Stimulated activated CD4-positive, alpha-beta T cell treated with anti-CD3 and anti-CD28 coated beads, Interleukin-2, amount 100 ng/mL, for 24 hours (primary cell): ENCODE measurements at places on chromosomes 12 and 14.

DNA sequence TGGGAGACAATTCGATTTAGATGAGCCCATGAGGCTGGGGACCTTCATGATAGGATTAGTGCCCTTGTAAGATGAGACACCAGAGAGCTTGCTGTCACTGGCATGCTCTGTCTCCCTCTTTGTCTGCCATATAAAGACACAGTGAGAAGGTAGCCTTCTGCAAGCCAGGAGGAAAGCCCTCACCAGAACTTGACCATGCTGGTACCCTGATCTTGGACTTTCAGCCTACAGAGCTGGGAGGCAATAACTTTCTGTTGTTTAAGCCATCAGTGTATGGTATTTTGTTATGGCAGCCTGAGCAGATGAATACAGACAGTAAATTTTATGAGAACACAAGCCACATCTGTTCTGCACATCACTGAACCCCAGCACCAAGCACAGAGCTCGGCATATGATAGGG is 38.1 kb upstream of the RASSF3 start:
- no peak for DNase-seq

GRCh38 chr12:18479256-18479655 is 217.9 kb downstream of the PIK3C2G start:
- DNase-seq: no peak

GRCh38 chr12:98737322-98737712 is 92.2 kb downstream of the APAF1 start:
- DNase-seq: no peak

DNA sequence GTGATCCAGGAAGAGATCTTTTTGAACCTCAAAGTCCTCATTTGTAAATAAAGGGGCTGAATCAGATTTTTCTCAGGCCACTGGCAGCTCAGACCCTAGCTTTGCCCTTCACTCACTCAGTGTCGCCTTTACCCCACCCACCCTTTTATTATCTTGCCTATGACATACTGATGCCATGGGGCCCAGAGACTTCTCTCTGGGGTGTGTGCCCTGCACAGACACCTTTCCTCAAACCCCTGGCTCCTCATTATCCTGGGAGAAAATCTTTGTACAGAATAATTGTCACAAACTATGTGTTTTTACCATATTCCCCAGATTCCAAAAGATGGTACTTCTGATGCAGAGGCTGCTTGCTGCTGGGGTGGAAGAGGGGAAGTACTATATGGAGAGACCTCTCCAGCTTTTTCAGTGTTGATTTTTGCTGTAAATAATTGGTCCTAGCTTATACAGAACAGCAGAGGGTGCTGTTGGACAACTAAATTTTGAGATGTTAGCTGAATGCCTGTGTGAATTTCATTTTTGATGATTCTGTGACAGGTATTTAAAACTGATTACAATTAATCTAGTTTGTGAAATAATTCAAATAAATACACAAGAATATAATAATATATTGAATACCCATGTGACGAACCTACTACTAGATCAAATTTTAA is 53.9 kb upstream of the DCD start:
- DNase-seq: no peak

DNA sequence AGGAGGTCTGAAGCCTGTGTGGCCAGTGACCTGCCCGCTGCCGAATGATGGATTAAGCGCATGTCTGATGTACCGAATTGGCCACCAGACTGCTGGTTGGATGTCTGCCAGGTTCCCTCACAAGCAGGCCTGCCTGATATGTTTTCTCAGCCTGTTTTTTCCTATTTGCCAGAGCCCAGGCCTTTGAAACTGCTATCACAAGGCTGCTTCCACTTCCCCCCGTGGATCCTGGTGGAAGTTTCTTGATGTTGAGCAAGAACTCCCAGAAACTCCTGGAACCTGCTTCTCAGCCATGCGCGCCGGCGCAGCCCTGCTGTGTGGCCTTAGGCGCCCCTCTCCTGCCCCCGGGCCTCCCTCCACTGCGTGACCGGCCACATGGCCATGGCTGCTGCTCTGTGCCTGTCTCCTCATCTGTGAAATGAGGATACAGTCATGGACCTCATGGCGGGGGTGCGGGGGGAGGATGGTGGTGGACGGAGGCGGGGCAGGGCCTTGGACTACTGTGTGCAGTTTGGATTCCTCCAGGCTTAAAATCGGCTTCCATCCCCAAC is 56.6 kb downstream of the CALM1 start:
- DNase-seq: no peak

DNA sequence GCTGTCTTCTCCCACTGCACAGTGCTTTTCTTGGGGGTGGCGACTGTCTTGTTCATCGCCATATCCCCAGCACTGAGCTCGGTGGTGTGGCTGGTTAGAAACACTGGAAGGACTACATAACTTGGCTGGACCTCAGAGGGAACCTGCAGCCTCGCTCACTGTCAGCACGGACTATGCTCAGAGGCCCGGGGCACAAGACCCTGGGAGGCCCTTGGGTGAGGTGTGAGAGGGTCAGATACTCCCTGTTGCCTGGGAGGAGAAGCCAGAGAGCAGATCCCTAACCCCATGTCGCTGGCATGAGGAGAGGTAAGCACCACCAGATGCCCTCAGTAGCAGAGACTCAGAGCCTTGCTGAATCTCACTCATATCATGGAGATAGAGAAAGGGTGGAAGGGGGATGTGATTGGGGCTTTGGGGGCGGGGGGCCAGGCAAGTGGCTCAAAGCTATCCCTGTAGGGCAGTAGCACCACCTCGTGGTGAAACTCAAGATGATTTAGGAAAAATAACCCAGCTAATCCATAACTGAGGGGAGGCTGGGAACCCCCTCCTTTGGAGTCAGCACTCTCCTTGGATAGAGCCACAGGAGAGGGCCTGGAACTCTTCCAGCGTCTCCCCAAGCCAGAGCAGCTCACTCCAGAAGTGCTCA is 18.7 kb upstream of the HDAC7 start:
- DNase-seq: no peak
